ENCODE measurements at places on chromosomes 6 and 20.

GRCh38 chr20:63568986-63569949 lies 4.8 kb downstream of the HELZ2 start:
- no peak for DNase-seq

- no peak for DNase-seq
Observed at GRCh38 chr6:101762851-101763250, 369.3 kb downstream of the GRIK2 start.

DNA sequence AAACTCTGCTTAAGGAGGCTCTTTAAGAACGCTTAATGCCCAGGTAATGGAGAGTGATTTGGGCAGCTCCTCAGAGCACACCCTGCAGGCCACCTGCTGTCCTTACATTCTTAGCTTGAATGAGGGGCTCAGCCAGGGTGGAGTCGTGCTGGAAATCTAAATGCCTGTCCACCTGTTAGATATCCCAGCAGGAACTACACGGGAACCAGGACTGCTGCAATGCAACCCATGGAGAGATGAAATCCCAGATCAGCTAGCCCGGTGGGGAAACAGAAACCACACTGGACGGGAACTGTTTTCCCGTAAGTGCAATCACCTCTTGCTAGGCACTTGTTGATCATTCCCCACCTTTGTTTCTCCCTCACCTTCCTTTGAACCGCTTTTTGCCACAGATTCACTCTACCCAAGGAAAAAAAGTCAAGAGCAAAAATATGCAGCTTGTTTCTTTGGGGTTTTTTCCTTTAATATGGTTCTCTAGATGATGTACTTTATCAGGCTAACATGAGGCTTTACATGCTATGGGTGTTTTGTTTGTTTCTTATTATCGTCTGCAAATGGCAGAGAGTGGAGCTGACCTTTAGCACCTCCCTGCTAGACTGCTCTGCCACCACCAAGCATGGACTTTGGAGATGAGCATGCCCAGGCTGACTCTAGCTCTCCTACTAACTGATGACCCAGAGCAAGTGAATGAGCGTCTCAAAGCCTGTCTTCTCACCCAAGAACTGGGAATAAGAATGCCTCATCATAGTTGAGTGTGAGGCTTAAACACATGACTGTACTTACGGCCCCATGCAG lies 125.9 kb upstream of the TNFAIP3 start:
- DNase-seq, result no peak

- DNase-seq, result peak; percentile 59
Observed at GRCh38 chr6:44253307-44254101, 3.8 kb downstream of the SLC35B2 start.

DNA sequence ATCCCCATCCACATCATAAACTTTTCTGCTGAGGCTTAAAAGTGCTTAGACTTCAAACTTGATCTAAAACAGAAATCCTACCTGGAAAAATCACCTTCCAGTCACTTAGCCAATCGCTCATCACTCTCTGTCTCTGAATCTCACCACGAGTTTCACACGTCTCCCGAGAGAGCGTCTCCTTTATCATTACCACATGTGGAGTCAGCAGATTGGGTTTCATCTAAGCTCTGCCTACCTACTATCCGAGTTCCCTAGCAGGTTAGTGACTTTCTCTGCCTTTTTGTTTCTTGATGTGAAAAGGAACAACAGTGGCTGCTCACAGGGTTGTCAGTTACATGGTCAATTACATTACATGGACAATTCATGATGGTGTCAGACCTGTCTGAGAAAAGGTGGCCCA lies 286.2 kb downstream of the ESR1 start:
- DNase-seq, result no peak

DNA sequence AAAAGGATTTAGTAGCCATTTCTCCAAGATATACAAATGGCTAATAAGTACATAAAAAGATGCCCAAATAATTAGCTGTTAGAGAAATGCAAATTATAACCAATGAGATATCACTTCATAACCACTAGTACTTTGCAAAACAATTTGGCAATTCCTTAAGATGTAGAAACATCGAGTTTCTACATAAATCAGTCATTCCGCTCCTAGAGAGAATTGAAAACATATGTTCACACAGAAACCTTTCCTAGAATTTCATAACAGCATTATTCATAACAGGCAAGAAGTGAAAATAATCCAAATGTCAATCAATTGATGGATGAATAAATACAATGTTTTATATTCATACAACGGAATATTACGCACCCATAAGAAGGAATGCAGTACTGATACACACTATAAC lies 20.5 kb upstream of the NT5E start:
- DNase-seq, result no peak

DNA sequence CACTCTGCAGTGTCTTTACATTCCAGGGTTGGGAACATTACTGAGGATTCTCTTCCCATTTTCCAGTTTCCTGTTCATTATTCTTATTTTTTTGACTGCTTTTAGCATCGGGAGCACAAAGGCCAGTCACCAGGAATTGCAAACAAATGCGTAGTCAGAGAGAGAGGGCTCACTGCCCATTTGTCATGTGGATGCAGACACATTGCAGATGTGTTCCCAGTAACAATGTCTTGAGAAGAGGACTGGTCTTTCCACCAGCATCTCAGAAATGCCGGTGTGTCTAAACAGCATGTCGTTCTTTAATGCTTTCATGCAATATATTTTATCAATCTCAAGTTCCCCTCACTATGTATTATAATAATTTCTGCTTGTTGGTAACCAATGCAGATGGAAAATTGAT lies 952 bp upstream of the TAAR6 start:
- DNase-seq, result no peak

GRCh38 chr6:168116975-168117899 lies 38.2 kb upstream of the FRMD1 start:
- no peak for DNase-seq

DNA sequence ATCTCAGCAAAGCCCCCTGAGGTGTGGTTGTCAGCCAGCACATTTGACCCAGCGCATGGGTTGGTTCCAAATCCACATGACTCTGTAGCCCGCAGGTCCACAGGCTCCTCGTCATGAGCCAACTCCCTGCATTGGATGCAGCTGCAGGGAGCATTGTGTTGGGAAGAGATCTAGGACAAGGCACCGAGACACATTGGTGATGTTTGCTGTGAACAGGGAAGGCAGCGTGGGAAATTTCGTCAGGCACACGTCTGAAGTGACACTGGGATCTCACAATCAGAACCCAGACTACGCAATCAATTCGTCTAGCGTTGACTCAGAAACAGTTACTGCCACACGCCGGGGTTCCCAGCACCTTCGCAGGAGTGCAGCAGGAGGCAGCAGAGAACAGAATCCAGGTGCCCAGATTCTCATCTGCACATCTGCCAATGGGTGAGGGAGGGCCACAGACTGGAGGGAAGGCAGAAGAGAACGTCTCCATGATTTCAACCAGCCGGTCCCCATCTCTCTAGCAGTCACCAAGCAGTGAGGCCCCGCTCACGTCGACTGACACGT lies 177.0 kb downstream of the TTLL2 start:
- no peak for DNase-seq

GRCh38 chr6:166932116-166932515 lies 24.2 kb downstream of the RNASET2 start:
- DNase-seq, result no peak

DNA sequence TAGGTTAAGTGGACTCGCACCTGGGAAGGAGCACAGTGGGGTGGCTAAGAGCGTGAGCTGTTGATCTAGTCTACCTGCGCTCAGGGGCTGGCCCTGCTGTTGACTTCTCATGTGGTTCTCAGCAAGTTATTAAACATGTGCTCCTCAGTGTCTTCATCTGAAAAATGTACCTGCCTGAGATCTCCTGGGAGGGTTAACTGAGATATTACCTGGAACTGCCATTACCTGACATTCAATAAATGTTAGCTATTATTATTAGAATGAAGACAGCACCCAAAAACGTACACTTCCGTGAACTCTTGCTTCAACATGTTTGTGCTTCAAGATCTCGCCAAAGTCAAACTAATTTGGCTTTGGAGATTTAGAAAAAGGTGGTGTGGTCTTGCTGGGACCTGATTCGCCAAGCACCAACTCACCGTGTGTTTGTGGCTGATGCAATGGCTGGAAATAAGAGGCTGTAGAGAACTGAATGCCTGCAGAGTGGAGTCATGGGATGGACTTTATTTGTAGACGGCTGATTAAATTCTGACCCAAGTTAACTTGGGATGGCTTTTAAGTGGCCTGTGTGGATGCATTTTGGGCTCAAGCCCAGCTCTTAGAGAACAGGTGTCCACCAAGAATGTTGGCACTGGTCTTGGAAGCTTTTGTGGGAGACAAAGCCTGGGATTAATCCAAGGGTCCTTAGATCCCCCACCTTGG lies 692.9 kb downstream of the QKI start:
- DNase-seq, result no peak

DNA sequence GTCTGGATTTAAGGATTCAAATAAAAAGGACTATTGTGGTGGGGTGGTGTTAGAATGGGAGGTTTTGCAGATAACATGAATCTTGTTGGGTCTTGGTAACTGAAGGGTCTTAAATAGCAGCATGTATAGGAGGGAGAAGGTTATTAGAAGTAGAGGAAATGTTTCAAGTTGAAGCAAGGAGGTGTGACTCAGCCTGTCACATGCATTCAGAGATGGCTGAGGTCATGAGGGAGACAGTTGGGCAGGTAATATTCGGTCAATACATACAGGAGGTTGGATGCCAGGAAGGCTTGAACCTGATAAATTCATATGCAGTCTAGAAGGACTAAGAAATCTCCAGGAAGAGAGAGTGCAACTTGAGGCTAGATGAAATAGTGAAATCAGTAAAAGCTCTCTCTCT lies 6.1 kb downstream of the KLHL31 start:
- no peak for DNase-seq

GRCh38 chr20:59514554-59514953 lies 89.8 kb upstream of the PHACTR3 start:
- DNase-seq, result no peak

GRCh38 chr6:36442671-36443470 lies at the start of the genes KCTD20 and PXT1:
KCTD20 (plus strand) TSS chr6:36443000; CDS start chr6:36470098, 27,098 bp downstream.
PXT1 (minus strand) TSS chr6:36442854; CDS start chr6:36426082, 16,772 bp downstream.
- peak; percentile 91 for DNase-seq

DNA sequence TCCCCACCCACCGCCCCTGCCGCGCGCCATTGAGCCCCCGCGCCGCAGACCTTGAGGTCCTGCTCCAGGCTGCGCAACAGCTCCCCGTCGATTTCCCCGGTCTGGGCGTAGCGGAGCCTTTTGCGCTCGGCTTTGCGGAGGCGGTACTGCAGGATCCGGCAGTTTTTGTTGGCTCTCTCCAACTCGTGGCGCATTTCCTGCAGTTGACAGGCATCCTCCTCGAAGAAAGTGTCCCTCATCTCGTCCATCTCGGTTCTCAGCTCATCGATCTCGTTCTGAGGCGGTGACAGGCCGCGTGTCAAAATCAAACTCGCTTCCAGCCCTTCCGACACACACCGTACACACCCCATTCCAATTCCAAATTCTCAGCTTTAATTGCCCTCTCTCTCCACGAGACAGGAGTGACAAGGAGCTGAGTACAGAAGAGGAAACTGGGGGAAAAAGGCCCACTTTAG lies 4.3 kb downstream of the MTCL3 start:
- peak; percentile 54 for DNase-seq

DNA sequence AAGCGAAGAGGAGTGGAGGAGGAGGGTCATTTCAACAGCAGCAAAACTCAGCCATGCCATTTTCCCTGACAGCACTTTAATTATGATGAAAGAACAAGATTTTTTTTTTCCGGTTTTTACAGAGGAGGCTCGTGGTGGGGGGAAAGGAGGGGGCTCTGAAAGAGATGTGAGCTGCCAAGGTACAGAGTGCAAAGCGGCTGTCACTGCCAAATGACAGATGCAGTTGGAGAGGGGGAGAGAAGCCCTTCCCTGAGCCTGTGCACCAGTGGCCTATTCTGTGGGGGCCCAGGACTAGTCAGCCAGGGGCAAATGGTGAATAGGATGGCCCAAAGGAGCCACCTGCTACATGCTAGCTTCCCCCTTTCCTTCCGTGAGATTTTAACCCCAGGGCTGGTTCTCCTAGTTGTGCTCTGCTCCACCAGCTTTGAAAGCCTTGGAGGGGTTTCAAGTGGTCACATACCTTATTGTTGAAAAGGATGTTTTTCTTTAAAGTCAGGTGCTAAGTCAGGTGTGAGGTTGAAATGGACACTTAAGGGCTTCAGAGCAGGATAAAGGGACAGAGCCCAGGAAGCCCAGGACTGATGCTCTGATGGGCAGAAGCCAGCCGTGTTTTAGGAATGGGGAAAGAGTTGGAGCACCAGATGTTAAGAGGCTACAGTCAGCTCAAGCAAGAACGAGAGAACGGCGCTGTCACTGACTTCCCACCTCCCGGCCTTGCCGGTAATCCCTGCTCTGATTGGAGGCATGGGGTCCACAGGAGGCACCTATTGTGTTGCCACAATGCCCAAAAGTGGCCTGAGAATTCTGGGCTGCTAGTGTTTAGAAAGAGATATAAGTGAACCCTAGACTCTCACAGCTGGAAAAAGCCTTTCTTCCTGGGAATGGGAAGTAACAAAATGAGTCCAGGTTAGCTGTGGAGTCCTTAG lies 24.8 kb downstream of the GNAS start:
- DNase-seq, result no peak

Measured in T-helper 2 cell treated with Interferon-gamma antibody and Interleukin-4, amounts not matched to agents 5 μg/mL and 100 μg/mL, for 36 hours (primary cell).